ENCODE measurements at places on chromosomes 7 and 10. TPM values are rescaled to one million over a fixed set of nuclear protein-coding genes. Genes with fewer than 3 reads are reported as not detected.

GRCh38 chr7:83001362-83002040, 161.2 kb downstream of the PCLO start:
- no peak for DNase-seq

- DNase-seq, result no peak
Measured at GRCh38 chr7:14978687-14979086, 76.1 kb upstream of the DGKB start.

DNA sequence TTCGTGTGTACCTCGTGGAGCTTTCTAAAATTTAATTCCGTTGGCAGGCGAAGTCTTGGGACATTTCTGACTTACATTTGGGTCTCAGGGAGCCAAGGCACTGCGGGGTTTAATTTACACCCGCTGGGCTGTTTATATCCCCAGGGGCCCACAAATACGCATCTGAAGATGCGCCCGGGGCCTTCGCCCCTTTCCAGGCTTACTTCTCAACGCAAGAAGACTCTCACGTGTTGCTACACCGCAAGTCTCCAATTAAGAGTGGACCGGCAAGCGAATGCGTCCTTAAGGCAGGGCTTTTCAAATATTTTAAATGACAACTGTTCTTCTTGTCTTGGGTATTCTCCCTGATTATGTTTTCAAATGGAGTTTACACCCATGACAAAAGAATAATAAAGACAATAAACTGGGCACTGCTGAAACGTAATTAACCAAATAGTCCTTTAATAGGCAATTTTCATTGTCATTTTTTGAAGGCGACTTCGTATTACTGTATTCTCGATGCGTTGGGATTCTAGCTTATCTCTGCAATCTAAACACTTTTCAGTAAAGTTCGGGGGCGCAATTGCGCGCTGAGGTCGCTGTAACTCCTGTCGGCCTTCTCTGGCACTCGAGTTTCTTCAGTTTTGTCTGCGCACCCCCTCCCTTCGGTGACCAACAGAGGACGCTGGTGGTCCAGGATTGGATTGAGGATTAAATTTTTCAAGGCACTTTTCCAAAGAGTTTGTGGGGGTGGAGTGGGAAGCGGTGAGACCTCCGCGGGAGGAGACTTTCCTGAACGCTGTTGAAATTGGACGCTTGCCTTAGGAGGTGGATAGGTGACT, 837 bp upstream of the IGFBP3 start:
- peak; percentile 86 for DNase-seq

FAM25G gene
- polyA plus RNA-seq, result not detected

INSIG1 gene
- polyA plus RNA-seq, result 25.7 TPM

PTF1A gene
- not detected for polyA plus RNA-seq
